ENCODE measurements at places on chromosomes 12 and 14.

- DNase-seq = no peak
These were observed 67.8 kb upstream of the EGLN3 start for GRCh38 chr14:34018564-34019244.

- DNase-seq = no peak
These were observed 503.7 kb downstream of the NRXN3 start for GRCh38 chr14:78673845-78674244.

- DNase-seq = no peak
These were observed 5.7 kb downstream of the GNG2 start for GRCh38 chr14:51865953-51866747.

GRCh38 chr14:56870336-56870735, 60.1 kb upstream of the OTX2 start:
- no peak for DNase-seq

- no peak for DNase-seq
These were observed 257.6 kb downstream of the EGLN3 start for GRCh38 chr14:33693237-33693636.

- no peak for DNase-seq
These were observed 20.8 kb downstream of the VRK1 start for GRCh38 chr14:96817750-96818666.

GRCh38 chr12:5623411-5623810, 191.5 kb downstream of the NTF3 start:
- no peak for DNase-seq

GRCh38 chr12:68638721-68639395, 28.2 kb downstream of the RAP1B start:
- DNase-seq = no peak

DNA sequence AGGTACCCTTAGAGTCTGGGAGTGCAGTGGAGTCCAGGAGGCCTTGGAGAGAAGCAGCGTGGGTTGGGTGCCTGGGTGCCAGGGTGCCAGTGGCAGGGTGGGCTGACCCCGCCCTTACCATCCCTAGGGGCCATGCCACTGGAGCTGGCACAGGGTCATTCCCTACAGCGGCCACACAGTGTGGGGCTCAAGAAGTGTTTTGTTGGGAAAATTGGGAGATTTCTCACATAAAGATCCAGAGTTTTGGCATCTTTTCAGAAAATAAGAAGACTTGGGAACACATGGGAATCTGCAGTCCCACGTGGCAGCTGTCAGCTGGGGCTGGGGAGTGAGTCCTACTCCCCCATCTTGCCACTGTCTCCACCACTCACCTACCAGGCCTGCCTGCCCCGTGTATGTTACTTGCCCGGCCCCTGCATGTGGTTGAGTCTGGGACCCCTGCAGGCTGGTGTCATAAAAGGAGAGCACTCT, 4.2 kb downstream of the VASH1 start:
- DNase-seq = no peak

- DNase-seq = no peak
These were observed 9.5 kb upstream of the NUMB start for GRCh38 chr14:73467800-73468199.

DNA sequence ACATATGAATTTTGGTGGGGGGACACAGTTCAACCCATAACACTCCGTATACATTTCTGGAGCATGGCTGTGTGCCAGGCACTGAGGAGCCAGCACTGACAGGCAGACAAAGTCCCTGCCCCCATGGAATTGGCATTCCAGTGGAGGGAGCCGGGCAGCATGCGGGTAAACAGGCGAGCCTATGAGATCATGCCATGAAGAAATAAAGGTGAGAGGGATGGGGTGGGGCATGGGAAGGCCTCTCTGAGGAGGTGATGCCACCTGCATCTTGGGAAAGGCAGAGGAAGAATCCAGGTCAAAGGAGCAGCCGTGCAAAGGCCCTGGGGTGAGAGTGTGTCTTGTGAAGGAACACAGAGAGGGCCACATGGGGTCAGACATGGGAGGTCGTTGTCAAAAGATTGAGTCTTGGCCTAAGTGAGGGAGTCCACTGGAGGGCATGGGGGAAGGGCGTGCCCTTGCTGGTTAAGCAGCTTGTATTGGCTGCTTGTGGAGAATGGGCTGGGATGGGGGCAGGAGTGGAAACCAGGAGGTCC, 3.6 kb downstream of the OTUB2 start:
- no peak for DNase-seq

DNA sequence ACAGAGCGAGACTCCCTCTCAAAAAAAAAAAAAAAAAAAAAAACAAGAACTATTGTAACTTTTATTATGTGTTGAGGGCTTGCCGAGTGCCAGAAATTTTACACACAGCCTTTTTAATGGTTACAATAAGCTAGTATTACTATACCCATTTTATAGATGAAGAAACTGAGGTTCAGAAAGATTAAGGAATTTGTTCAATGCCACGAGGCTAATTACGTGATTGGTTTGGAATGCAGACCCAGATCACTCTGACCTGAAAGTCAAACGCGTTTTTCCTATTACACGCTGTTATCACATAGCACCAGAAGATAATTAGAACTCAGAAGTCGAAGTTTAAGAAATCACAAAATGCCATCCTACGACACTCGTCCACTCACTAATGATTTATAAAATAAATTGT, 48.9 kb upstream of the RAP1B start:
- no peak for DNase-seq

DNA sequence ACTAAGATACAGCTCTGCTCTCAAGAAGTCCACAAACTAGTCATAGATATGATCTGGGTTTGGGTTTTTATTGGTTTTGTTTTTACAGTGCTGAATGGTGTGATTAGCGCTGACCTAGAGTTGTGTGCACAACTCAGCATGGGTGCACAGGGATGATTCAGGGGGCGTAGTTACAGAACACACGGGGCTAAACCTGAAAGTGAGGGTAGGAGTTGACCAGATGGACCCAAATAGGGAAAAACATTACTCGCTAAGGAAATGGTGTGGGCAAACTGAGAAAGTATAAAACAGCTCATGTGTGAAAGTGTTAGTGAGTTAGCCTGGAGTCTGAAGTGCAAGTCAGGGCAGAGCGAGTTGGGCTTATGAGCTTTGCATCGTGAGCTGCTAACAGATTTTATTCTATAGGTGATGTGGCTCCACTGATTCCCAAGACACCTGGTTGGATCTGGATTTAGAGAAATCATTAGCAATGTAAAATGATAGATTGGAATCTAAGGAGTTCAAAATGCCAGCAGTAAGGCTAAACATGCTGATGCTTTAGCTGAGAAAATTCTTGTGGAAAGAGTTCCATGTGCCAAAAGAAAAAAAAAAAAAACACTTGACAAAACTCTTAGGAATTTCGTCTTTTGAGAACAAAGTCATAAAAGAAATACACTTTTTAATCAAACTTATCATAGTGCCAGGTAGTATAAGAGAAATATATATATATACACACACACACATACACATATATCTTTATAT, 134.9 kb downstream of the SLC5A8 start:
- no peak for DNase-seq

GRCh38 chr14:24392325-24393091, 6.3 kb upstream of the NYNRIN start:
- no peak for DNase-seq

GRCh38 chr14:68458840-68459469, 333.9 kb downstream of the ZFP36L1 start:
- no peak for DNase-seq

DNA sequence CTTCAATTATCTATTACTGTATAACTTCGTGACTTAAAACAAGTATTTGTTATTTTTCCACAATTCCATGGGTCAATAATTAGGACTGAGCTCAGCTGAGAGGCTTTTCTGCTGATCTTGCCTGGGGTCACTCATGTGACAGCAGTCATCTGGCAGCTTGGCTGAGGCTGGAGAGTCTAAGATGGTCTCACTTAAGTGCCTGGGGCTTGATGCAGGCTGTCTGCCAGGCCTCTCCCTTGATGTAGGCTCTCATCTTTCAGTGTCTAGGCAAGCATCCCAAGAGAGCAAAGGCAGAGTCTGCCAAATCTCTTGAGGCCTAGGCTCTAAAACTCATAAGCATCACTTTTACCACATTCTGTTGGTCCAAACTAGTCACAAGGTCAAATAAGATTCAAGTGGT, 93.2 kb downstream of the NKX2-1 start:
- no peak for DNase-seq

DNA sequence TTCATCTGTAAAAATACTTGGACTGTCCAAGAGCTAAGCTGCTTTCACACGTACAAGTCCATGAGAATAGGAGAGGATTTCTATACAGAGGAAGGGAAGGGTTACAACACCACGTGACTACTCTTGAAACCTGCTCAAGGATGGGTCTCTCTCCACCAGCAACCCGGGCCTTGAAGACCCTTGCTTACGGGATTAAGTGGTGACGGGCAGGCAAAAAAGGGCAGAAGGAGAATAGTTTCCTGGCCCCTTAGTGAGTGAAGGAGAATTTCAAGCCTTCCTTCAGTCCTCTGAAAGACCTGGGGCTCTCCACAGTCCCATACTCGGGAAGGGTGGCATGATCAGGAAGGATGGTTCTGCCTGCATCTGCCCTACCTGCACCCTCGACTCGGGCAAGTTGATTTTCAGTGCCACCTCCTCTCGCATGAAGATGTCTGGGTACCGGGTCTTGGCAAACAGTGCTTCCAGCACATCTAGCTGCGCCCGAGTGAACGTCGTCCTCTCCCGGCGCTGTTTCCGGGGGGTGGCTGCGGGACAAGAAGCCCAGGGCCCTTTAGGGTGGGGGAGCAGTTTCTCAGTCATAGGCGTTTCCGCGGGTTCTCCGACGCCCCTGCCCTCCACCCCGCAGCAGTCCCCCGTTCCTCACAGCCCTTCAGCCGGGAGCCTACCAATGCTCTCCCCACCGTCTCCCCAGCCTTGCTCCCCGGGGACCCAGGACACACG, 6.3 kb downstream of the OTX2 start:
- no peak for DNase-seq

GRCh38 chr14:91142214-91142668, 28.4 kb downstream of the DGLUCY start:
- no peak for DNase-seq
